Cardiac septum (tissue), 1 donor: ENCODE measurements at places on chromosomes 13 and 19. TPM values are rescaled to one million over a fixed set of nuclear protein-coding genes. Genes with fewer than 3 reads are reported as not detected.

DAND5 gene
- 11.4 TPM for total RNA-seq

NEK3 gene
- total RNA-seq: 7.5 TPM

MTUS2 gene
- 81.4 TPM for total RNA-seq

CLDND2 gene
- 1.0 TPM for total RNA-seq

RASL11A gene
- 4.7 TPM for total RNA-seq

GFY gene
- not detected for total RNA-seq

GRCh38 chr13:113383089-113383488, 19.2 kb upstream of the GRTP1 start:
- DNase-seq: peak; percentile 44

DNA sequence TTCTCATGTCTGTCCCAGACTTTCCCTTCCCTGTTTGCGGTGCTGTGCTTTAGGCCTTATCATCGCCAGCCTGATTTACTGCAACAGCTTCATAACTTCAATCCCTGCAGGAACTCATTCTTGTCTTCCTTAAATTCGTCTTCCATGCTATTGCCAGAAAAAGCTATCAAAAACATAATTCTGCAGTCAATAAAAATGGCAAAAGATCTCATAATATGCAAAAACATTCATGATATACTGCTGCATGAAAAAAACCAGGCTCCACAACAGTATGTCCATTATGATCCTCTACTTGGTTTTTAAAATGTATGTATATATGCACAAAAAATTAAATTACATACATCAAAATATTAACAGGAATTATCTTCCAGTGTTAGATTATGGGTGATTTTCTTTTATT, 28.4 kb downstream of the TGDS start:
- no peak for DNase-seq

- DNase-seq: peak; percentile 94
Measured at GRCh38 chr19:18156841-18157464, 4.0 kb downstream of the PIK3R2 start.

GRCh38 chr19:46480415-46480814, 9.1 kb upstream of the PNMA8A start:
- no peak for DNase-seq

GRCh38 chr19:51830274-51830673, 35.3 kb downstream of the FPR3 start:
- DNase-seq: no peak

DNA sequence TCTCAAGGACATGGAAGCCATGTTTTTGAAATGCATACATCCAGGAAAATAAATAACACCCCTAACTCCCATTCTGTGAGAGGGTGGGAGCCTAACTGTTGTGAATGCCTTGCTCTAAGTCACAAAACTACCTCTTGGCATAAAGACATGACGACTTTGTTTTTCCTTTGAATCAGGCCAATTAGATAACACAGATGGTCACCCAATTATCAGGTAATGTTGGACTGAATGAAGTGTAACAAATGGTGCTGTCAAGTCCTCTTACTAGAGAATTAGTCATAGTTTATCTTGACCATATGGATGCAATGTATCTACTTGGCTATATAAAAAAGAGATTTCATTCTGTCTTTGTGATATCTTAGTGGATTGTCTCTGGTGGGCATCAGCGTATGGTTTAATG, 553.6 kb upstream of the ATXN8OS start:
- DNase-seq: no peak

GRCh38 chr13:44110091-44110621, 230.5 kb downstream of the LACC1 start:
- no peak for DNase-seq

- no peak for DNase-seq
Measured at GRCh38 chr19:54461613-54462012, 2.0 kb downstream of the LENG9 start.

DNA sequence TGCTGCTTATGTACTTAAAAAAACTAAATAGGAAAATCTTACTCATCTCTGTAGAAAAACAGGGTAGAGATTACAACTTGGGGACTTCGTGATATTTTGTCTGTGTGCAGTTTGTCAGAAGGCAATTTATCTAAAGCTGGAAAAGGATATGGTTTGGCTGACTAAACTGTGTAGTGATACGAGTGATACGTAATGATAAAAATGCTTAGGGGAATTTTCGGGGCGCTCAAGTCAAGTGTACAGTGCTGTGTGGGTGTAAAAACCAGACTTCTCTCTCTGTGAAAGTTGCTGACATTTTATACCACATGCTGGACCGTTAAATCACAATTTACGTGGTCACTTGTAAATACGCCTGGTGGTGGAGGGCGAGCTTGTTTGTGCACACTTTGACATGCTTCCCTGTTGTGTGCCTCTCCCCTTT, 221.7 kb downstream of the KCNRG start:
- no peak for DNase-seq

DNA sequence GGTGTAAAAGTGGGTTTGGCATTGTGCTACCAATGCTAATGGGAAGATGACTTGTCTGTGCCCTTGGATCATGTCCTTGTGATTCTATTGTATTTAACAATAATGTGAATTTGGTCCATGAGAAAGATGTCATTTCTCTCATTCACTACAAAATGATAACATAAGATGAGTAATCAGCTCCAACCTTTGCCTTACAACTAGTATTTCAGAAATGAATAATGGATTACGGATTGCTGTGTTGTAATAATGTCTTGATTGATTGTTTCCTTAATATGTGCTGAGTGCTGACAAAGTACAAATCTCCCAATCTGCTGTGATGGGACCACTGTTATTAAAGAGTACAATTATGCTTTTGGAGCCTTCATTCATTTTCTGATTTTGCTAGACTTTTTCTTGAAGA, 375.0 kb downstream of the PCDH9 start:
- no peak for DNase-seq

- no peak for DNase-seq
Measured at GRCh38 chr13:37716420-37717195, 118.0 kb upstream of the POSTN start.
